ENCODE measurements at places on chromosomes 7 and 10.

GRCh38 chr10:28984431-28984830 lies 304.4 kb upstream of the LYZL1 start:
- peak; percentile 77 for DNase-seq

DNA sequence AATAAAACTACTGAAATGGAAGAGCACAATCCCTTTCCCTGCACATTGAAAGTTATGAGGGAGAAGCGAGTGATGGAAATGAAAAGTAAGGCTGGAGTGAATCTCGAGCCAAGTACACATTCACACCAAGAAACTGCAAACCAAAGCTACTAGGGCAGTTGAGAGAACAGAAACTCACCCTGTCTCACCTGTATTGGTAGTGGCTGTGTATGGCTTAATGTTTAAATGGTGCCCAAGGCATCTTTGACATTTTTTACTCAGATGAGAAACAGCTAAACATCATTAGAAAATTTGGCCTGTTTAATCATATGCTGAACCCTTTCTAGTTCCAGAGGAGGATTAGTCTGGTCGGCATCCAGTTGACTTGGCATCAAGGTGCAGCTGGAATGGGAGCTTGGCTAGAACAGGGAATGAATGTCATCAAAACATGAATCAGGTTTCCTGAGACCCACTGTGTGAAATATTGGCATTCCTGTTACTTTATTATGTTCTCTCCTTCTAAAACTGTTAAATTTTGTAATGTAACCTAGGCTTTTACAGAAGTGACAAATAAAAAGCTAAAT lies 840.8 kb downstream of the GRM8 start:
- no peak for DNase-seq

GRCh38 chr7:158407581-158408317 lies 179.9 kb downstream of the PTPRN2 start:
- no peak for DNase-seq

DNA sequence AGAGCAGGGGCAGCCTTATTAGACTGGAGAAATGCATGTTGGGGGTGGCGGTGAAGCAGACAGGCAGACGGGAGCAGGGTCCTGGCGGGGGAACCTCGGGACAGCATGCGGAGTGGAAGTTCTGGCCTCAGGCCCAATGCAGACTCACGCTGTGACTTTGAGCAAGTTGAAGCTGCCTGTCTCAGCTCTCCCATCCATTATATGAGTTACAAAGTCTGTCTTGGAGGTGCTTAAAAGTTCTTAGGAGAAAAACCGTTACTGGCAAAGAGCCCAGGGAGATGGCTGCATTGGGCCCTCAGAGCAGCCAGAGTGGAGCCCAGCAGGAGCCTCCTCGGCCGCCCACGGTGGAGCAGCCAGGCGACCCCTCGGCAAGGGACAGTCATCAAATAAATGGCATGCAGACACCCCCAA lies 509.5 kb downstream of the PLXNA4 start:
- no peak for DNase-seq

DNA sequence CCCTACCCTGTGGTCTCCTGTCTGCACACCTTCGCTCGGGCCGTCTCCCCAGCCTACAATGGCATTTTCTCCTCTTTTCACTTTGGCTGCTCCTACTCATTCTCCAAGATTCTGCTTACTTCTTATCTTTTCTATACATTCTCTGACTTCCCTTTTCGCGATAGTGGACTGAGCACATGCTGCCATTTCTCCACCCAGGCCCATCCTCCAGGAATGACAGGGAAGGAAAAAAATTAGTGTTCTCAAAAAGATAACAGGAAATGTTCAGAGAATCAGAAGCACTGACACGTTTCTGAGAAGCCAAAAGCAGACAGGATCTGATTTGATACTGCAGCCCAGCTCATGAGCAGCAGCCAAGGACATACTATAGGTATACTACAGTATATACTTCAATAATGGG lies 6.4 kb upstream of the ANXA11 start:
- no peak for DNase-seq

- DNase-seq = no peak
These were observed 16.6 kb downstream of the ADGRA1 start for GRCh38 chr10:133104068-133104962.

- DNase-seq = no peak
These were observed 4.7 kb downstream of the POT1 start for GRCh38 chr7:124924906-124925305.

GRCh38 chr10:14416308-14416700 lies 85.6 kb upstream of the FRMD4A start:
- no peak for DNase-seq

Data from kidney epithelial cell (primary cell).